ENCODE measurements at places on chromosomes 3 and 15. TPM values are rescaled to one million over a fixed set of nuclear protein-coding genes. Genes with fewer than 3 reads are reported as not detected.

DNA sequence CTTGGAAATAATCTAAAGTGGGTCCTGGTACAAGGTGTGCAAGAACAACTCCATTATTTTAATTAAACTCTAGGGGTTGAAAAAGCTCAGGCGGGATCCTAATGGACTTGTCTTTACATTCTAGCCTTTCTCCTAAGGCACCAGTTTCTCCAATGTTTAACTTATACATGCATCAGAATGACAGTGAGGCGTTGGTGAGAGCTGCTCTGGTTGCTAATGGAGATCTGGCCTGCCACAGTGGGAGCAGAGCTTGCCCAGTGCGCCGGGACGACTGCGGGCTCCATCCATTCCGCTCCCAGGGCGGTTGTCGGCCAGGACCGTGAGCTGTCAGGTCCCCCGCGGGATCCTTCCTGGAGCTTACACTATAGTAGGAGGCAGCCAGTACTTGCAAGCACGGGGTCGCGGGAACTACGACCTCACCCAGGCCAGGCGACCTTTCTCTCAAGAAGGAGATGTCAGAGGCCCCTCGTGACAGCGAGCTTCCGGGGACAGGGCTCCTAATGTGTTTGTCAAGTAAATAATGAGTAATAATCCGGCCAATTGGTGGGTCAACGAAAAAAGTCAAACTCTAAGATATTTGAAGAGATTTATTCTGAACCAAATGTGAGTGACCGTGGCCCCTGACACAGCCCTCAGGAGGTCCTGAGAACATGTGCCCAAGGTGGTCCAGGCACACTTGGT, 991 bp upstream of the HIGD1A start:
- peak; percentile 17 for DNase-seq

DNA sequence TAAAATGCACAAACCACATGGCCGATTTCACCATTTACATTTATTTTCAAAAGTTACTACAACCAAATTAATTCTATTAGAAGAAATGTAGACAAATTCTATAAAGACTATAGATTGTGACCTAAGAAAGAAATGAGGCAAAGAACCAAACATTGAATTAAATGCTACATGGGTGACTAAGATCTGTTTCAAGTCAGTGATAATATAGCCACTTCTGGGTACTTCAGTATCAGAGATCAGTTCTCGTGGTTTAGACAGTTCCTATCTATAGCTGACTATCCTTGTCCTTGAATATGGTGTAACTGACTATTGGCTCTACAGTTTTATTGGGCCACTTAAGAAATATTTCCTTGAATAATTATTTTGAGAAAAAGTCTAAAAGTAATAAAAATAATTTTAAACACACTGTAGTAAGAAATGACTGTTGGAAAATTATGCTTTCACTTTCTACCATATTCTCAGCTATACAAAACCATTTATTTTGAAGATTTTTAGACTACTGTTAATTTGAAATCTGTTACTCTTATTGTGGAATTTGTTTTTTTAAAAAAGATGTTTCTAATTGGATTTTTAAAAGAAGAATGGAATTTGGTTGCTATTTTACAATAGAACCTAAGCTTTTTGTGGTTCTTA, 14.1 kb downstream of the KCNMB3 start:
- no peak for DNase-seq

- DNase-seq: no peak
Measured at GRCh38 chr3:150479370-150479769, 66.9 kb downstream of the SERP1 start.

- DNase-seq: no peak
Measured at GRCh38 chr3:101950510-101950909, 101.2 kb downstream of the NFKBIZ start.

DNA sequence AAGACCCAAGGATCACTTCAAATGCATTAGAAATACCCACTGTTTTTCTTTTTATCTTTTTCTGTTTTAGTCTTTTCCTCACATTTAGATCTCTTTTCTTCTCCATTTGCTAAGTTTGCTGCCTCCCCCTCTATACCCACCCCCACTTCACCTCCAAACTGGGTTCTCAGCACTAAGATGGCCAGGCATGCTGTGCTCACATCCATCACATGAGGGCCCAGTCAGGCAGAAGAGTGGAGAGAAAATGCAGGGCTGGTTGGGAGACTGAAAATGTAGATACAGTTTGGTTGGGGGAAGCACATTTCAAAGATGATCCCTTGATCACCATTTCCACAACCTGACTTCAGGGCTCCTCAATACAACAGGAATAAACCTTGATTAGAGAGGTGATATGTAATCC, 8.7 kb downstream of the GAP43 start:
- no peak for DNase-seq

GRCh38 chr3:112782491-112782890, 64.2 kb downstream of the CD200R1L start:
- no peak for DNase-seq

DNA sequence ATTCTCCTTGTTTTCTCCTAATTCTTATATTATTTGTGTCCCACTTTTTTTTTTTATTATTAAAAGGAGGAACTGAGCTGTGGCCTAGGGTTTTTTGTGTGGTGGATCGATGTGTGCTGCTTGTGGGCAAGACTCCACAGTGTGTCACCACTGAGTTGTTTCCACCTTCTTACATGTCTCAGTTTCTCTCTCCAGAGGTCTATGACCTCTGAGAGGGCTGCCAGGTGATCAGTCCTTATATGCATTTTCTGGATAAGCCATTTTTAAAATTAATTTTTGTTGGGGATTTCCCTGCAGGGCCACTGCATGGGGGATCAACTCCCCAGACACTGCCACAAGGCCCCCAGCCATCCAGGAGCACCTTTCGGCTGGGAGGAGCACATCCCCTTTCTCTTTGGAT, 27.8 kb downstream of the IQCF6 start:
- no peak for DNase-seq

DNA sequence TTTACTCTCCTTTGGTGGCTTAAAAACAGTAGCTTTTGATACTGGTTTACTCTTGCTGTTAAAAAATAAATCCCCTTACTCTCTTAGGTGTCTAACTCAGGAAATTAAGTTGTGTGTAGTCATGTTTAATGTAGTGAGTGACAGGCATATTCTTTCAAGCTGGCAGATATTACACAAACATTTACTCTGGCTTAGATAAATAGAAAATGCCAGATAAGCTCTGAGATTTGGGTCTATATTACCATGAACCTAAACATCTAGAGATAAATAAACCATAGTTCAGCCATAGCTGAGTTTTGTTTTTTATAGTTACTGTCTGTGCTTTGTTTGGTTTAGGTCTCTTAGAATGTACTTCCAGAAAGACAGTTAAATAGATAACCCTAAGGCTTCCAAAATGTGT, 2.4 kb downstream of the SEMA6D start:
- no peak for DNase-seq

DNA sequence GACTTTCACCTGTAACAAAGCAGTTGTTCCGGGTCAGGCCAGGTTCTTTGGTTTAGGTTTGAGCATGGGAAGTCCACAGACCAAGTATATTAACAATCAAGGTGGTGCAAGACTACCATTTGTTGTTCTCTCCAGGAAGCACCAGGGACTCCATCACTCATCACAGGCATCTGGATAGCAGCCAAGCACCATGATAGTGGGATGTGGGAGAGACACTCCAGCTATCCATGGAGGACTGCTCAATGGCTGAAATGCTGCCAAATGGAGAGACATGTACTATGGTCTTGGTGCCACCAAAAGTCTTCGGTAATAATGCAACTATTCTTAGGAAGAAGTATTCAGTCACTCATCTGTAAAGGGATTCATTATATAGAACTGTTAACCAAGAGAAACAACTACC, 143.0 kb downstream of the TNIK start:
- no peak for DNase-seq

DNA sequence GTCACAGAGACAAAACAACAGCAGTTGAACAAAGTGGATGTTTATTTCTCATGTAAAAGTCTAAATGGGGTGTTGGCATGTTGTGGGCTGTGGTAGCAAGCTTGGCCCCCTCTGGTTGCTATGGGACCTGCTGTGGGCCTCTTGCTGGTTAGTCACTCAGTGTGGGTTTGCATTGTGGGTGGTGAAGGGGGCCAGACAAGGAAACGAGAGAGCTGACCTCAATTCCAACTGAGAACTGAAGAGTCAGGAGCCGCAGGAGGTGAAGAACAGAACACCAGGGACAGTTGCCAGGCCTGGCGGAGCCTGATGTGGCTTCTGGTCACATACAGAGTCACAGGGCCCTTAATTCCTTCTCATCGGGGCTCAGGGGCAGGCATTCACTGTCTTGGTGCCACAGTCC, 1.9 kb upstream of the ADPGK start:
- DNase-seq: no peak

DNA sequence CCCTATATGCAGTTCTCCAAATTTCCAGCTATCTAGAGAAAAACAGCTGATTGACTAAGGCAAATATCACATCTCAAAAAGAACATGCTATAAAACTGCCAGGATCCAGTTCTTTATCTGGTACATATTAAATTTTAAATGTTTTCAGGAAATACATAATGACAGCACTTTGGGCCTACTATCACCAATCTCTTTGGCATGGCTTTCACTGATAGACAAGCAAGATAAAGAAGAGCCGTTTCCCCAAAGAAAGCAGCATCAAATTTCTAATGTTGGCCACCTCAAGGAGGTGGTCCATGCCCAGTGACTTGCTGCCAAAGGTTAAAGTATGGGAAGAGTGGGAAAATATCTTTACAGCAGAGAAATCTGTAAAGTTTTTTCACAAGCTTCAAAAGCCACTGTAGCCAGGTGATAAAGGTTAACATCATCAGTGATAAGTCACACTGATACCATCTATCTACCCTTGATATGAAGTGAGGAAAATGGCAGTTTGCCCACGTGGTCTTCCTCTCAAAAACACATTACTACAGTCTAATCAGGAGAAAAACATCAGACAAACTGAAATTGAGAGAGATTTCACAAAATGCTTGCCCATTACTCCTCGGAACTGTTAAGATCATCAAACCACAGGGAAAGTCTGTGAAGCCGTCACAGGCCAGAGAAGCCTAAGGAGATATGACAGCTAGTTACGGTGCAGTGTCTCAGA, 46.4 kb upstream of the C15orf61 start:
- DNase-seq: no peak

- DNase-seq: no peak
Measured at GRCh38 chr3:118262800-118263402, 771.7 kb downstream of the IGSF11 start.

GRCh38 chr15:42163947-42164550, 7.6 kb upstream of the PLA2G4F start:
- DNase-seq: peak; percentile 55

DNA sequence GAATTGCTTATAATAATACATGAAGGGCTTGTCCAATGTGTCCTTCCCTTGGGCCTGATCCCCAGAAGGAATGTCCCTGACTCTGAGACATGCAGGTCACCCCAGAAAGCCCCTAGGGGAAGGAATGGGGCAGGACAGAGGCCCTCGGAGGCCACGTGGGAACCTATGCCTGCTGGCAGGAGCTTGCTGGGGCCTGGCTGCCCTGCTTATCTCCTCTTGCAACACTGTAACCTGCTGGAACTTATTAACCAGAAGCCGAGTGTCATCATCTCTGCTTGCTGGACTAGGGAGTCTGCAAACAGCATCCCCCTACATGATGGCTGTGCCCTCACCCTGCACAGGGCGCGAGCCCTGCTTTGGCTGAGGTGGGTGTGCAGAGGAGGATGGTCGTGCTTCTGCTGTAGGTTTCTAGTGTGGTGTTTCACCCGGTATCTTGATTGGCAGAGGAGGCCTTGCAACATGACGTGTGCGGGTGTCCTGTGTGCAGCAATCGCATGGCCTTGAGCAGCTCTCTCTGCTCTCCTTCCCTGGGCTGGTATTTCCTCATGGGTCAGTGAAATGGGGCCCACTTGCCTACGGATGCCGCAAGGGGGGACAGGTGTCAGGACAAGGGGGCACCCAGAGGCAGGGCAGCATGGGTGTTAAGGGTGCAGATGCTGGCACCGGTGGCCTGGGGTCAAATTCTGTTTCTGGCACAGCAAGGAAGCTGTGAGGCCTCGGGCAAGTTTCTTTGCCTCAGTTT, 5.0 kb downstream of the CHST13 start:
- DNase-seq: peak; percentile 65

The NKIRAS1 gene
- total RNA-seq: 20.1 TPM

The FRMD5 gene
- total RNA-seq: 22.9 TPM

The BCHE gene
- 4.4 TPM for total RNA-seq

The AHSG gene
- not detected for total RNA-seq

The CAND2 gene
- total RNA-seq: 11.6 TPM

The SLC22A13 gene
- not detected for total RNA-seq

The DPPA2 gene
- total RNA-seq: not detected

All from adrenal gland (tissue), 19 donors.